ENCODE measurements at places on chromosomes 3 and 15. TPM values are rescaled to one million over a fixed set of nuclear protein-coding genes. Genes with fewer than 3 reads are reported as not detected.

DNA sequence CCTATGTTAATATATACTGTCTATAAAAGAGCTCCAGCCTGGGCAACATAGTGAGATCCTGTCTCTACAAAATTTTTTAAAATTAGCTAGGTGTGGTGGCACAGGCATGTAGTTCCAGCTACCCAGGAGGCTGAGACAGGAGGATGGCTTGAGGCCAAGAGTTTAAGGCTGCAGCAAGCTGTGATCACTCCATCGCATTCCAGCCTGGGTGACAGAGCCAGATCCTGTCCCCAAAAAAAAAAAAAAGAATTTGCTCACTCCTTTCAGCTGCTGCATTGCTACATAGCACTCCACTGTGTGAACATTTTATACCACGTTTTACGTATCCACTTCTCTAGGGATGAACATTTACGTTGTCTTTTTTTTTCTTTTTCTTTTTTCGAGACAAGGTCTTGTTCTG lies 6.0 kb upstream of the TSEN2 start:
- DNase-seq = no peak

DNA sequence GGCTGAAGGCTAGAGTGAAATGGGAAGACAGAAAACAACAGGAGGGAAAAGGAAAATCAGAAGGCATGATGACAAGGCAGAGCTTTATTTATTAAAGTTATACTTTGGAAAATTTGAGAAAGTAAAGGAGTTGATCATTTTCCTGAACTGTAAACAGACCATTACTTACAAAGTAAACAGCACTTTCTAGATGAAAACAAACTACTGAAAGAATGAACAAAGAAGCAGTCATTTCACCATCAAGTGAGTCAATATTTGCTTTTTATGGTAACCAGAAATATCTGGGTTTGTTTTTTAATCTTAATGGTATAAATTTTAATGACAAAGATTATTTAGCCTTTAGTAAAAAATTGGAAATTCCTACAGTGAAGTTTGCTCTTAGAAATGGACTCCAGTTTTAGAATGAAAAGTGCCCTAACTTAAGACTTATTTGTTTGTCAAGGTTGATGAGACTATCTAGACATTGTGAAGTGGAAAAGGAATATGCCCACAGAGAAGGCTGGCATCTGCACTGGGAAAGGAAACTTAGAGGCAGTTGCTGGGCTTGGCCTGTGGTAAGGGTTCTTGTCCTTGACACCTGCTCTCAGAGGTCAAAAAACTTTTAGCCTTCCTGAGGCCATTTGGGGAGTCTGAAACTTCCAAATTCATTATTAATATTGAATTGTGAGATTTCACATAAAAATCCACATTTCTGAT lies 47.2 kb downstream of the SPTSSB start:
- no peak for DNase-seq

GRCh38 chr15:87045746-87046145 lies 966.1 kb downstream of the AGBL1 start:
- DNase-seq = no peak

GRCh38 chr3:23071296-23071695 lies 131.8 kb upstream of the UBE2E2 start:
- no peak for DNase-seq

DNA sequence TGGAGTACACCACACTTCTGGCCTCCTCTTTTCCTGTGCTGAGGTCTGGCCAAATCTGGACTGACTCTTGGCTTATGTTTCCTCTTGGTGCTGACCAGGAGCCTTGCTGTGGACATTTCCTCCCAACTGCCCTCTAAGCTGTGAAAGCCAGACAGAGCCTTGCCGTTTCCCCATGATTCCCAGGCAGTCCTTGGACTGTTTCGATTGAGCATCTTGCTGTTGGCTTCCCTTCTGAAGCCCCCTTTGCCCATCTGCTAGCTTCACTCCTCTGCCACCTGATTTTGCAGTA lies 110.5 kb downstream of the EPHB1 start:
- DNase-seq = no peak

- no peak for DNase-seq
Observed at GRCh38 chr15:80250614-80251427, 1.2 kb downstream of the CTXND1 start.

DNA sequence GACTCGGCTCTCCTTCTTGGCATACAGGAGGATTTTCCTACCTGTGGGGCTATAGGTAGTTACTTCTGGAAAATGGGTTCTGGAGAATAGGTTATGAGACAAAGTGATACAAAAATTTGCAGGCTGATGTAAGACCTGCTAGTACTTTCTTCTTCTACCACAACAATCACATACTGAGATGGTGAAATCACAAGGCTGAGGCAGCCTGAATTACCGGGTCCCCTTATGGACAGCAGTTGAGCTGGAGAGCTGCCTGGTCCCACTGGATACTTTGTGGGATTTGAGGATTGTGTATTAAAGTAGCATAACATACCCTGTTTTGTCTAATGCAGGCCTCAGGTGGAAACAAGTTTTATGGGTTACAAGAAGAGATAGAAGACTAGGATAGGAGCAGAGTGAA lies 86.5 kb upstream of the FAM98B start:
- DNase-seq = no peak

GRCh38 chr3:69474186-69474585 lies 88.3 kb upstream of the FRMD4B start:
- no peak for DNase-seq

DNA sequence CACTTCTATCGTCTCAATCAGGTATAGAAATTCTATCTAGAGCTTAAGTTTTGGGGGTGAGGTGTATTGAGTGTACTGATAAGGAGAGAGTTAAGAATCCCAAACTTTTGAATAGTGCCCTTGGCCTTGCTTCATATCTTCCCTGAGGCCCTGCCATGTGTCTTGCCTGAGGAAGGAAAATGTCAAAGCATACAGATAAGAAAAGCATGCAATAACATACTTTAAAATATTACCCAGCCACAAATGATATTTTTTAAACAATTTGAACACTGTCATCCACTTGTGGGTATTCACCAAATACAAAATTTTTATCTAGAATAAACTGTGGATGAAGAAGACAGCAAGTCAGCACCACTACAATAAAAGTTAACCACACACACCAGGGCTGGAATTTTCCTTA lies 631.0 kb upstream of the ALCAM start:
- peak; percentile 54 for DNase-seq

DNA sequence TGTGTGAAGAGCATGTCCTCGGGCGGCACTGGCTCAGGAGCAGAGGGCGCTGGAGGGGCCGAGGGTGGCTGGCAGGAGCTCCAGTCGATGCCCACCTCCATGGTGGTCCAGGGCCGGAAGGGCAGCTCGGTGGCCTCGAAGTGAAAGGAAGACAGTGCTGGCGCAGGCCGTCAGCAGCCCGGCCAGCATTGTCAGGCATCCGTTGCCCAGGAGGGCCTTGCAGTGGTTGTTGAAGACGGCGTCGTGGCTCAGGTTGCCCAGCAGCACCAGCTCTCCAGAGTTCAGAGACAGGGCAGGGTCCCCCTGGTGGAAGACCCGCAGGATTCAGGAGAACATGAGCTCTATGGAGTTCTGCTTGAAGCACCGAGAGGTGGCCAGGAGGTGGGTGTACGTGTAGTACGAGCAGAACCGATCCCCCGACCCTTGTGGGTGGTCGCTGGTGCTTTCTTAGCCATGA lies 16.5 kb upstream of the SIAH2 start:
- no peak for DNase-seq

GRCh38 chr3:122560680-122561079 lies 3.4 kb downstream of the PARP9 start:
- peak; percentile 71 for DNase-seq

DNA sequence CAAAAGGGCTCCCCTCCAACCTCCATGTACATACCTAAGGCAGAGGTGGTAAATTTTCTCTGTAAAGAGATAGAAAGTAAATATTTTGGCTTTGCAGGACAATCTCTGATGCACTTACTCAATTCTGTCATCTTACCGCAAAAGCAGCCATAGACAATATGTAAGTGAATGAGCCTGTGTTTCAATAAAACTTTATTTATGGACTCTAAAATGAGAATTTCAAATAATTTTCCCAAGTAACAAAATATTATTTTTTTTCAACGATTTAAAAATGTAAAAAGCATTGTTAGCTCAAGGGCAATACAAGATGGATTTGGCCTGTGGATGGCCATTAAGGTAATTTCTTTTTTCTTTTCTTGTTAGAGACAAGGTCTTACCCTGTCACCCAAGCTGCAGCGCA lies 44.7 kb downstream of the SHQ1 start:
- DNase-seq = no peak

DNA sequence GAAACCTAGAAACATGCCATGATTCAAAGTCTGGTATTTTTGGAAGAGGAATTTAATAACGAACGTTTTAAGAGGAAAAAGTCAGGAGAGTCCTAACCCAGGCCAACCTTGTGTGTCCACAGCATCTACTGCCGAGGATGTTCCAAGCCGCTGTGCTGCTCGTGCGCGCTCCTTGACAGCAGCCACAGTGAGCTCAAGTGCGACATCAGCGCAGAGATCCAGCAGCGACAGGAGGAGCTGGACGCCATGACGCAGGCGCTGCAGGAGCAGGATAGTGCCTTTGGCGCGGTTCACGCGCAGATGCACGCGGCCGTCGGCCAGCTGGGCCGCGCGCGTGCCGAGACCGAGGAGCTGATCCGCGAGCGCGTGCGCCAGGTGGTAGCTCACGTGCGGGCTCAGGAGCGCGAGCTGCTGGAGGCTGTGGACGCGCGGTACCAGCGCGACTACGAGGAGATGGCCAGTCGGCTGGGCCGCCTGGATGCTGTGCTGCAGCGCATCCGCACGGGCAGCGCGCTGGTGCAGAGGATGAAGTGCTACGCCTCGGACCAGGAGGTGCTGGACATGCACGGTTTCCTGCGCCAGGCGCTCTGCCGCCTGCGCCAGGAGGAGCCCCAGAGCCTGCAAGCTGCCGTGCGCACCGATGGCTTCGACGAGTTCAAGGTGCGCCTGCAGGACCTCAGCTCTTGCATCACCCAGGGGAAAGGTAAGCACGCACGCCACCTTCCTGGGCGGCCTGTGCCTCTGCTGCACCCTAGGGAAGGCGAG lies 28.4 kb downstream of the PML start:
- DNase-seq = no peak

DNA sequence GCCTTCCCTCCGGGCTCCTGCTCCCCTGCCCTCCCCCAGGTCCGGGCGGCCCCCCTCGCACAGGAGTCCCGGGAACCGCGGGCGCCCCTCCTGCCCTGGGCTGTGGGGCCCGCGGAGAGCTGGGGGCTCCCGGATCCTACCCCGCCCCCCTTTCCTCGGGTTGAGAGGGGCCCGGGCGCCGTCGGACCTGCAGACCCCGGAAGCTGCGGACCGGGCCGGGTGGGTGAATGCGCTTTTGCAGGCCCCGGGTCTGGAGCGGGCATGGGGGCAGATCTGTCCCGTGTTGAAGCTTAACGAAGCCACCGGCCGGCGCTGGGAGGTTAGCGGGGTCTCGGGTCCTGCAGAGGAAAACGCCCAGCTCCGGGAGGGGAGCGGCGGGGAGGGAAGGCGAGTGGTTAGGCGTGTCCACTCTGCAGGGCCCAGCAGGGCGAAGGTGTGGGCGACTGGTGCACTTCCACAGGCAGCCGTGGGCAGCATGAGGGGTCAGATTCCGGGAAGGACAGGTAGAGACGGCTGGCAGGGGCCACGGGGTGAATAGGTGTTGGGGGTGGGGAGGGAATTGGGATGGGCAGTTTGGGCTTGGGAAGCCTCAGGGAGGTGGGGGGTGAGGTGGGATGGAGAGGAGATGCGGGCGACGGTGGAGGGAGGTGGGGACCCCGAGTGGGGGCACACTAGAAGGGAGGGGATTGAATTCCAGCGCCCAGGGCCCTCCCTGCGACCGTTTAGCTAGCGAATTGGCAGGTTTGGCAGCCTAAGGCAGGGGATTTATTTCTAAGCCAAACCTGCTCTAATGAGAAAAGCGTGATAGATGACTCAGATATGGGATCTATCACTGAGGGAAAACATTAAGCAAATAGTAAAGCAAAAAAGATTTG lies 635 bp downstream of the CD276 start:
- peak; percentile 40 for DNase-seq

- DNase-seq = no peak
Observed at GRCh38 chr15:70628549-70628896, 134.8 kb downstream of the UACA start.

DNA sequence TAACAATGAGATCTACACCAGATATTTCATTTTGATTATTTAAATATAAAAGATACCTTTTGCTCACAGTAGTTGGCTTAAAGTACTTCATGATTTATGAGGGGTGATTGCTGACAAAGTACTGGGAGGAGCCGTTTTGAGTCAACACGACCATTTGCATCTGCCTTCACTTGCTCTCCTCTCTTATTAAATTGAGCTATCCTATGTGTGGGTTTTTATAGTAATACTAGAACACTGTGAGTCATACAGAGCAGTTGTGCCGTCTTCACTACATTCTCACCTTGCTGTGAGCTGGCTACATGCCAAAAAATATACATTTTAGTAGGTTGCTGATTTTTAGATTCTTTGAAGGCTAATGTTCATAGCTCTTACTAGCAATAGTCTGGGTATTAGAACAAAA lies 161.2 kb downstream of the ALCAM start:
- DNase-seq = peak; percentile 19

Gene ENTPD3
- 0.48 TPM for total RNA-seq

Gene ARGFX
- 16.1 TPM for total RNA-seq

Gene POLQ
- 2.4 TPM for total RNA-seq

Gene CHL1
- total RNA-seq = 18.1 TPM

Gene HRG
- total RNA-seq = 1.9 TPM

Gene MAPKAPK3
- 24.3 TPM for total RNA-seq

Gene TEX55
- not detected for total RNA-seq
